ENCODE measurements at places on chromosomes 13 and 19.

DNA sequence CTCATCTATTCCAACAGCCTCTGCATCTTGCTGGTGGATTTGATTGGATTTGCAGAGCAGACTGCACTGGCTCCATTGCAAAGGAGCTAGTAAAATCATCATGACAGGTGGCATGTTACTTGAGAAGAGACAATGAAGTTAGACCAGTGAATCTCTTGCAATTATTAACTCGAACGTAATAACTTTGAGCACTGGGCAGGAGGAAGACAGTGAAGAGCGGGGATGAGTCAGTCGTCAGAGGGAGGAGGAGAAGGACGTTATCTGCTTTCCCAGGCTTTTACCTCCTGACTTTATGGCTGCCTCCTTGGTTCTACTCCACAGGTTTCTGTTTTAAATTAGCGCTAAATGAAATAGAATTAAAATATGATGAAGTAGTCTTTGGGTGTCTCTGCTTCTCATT lies 257.8 kb upstream of the IPO5 start:
- DNase-seq, result no peak

GRCh38 chr19:38819231-38819920 lies 6.6 kb upstream of the LGALS4 start:
- DNase-seq, result no peak

- DNase-seq, result no peak
Measured at GRCh38 chr19:52101866-52102562, 6.4 kb upstream of the ZNF841 start.

DNA sequence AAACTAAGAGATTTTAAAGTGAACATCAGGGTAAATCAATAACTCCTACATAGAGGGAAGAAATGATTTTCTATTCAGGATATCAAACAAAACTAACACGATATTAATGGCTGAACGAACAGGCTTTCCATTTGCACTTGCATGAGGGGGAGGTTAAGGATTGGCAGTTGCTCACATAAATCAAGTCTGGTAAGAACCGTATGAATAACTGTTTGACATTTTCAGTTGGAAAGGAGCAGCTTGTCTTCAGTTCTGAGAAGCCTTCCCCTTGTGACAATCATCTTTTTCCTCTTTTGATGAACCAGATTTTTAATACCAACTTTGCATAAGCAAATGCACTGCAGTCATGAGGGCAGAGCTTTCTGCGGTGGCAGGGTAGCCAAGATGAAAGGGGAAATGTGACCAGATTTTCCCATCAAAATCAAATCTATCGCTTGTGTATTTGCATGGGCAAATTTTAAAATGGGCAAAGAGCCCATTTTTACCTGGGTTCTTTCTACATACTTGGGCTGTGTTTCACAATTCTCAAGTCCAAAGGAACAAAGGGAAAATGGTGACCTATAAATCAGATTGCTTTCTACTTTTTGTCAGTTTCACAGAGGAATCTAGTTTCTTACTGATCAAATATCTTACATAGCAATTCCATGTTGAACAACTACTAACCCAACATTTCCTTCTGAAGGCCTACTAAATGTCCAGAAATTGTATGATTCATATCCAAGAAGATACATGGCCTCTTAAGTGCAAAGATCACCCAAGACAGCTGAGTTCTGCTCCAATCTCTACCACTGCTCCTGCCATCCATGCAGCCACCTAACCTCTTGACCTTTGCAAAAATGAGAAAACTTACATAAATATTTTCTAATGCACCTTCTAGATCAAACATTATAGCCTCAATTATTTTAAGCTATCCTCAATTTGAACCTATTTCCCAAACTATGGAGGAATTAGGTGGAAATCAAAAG lies 249.6 kb downstream of the OXGR1 start:
- DNase-seq, result no peak

DNA sequence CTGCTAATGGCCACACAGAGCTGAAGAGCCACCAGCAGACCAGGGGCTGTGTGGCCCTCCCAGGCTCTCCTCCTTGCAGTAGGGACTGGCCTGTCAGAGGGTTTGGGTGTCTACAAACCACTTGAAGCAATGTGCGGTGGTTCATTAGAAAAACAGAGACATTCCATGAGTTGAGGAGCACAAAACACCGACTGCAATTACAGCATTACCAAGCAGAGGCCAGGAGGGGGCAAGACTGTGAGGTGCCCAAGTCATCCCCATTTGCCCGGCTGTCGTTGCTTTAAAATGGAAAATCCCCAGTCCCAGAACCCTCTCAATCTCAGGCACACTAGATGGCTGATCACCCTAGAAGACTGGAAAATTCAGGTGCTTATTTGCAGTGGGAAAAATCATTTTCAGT lies 15.0 kb downstream of the TMTC4 start:
- DNase-seq, result no peak

DNA sequence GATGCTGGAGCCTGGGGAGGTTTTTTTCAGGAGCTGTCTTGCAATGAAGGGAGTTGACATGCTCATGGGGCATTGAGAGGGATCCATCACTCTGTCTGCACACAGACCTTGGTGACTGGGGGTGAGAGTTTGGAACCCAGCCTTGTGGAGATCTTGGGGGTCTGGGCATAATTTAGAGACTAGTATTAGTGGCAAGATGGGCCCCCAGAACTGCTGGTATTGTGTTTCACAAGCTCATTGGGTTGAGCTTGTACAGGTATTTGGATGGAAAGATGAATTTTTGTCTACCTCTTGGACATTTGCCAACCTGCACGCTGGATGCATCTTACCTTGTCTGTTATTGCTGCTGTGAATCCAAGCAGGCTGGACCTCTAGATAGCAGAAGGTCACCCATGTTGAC lies at the start of gene OR2Z1:
Gene OR2Z1, plus strand, starts transcription at position 301 of the 400 bp plus-strand sequence. CDS start 9,395 bp downstream, outside the sequence.
- no peak for DNase-seq

DNA sequence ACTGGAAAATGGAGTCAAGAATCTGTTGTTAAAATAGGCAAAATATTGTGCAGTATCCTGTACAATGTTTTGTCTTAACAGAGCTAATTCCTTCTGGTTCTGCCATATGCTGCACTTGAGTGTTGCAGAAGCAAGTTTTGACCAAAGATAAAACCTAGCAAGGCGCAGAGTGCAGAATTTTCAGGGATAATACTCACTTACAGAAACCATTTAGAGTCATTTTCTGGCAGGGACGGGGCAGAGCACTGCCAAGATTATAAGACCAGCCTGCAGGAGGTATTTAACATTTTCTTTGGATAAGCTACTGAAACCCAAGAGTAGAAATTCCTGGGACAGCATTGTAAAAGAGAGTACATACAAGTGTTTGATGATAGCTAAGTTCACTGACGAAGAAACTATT lies 159.5 kb upstream of the EDNRB start:
- no peak for DNase-seq

- no peak for DNase-seq
Measured at GRCh38 chr19:18660051-18660910, 23.2 kb upstream of the CRTC1 start.

DNA sequence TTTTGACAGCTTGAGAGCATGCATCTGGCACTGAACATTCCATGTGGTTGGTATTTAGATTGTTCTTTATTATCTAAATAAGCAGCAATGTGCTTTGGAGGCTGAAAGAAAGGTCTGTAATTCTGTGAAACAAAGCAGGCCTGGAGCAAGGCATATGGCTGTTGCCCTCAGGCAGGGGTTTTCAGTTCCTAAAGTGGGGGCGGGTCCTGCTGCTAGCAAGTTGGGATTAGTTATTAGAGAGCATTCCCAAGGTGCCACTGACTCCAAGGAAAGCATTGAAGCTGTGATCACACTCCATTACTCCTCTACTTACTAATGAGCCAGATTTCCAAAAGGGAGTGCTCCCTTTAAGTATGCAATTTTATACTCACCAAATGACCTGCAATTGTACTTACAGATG lies 432.2 kb downstream of the OLFM4 start:
- DNase-seq, result no peak

GRCh38 chr19:46487802-46488445 lies 7.7 kb downstream of the PNMA8B start:
- peak; percentile 52 for DNase-seq

- DNase-seq, result no peak
Measured at GRCh38 chr13:113178896-113179167, 20.4 kb downstream of the PROZ start.

GRCh38 chr19:12665281-12665573 lies 1.3 kb downstream of the MAN2B1 start:
- peak; percentile 29 for DNase-seq

GRCh38 chr13:112143046-112143752 lies 76.2 kb downstream of the SOX1 start:
- DNase-seq, result no peak

GRCh38 chr13:28654276-28654675 lies 4.7 kb upstream of the POMP start:
- DNase-seq, result no peak

- no peak for DNase-seq
Measured at GRCh38 chr13:110317496-110318195, 10.6 kb downstream of the COL4A2 start.

- no peak for DNase-seq
Measured at GRCh38 chr19:719636-720344, 11.1 kb downstream of the PALM start.

DNA sequence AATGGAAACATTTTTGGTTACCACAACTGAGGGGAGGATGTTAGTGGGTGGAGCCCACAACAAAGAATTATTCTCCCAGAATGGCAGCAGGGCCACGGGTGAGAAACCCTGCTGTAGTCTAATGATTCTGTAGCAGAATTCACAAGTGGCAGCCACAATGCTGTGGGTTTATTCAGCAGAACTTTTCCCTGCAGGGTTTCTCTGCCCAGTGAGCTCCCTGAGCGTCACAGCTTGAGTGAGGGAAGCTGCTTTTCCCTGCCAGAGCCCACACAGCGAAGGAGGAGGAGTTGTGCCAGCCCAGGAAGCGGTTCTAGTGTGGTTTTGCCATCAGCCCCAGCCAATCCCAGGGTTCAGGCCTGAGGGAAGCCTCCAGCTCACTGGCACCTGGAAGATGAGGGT lies 4.4 kb downstream of the ATP12A start:
- DNase-seq, result no peak

DNA sequence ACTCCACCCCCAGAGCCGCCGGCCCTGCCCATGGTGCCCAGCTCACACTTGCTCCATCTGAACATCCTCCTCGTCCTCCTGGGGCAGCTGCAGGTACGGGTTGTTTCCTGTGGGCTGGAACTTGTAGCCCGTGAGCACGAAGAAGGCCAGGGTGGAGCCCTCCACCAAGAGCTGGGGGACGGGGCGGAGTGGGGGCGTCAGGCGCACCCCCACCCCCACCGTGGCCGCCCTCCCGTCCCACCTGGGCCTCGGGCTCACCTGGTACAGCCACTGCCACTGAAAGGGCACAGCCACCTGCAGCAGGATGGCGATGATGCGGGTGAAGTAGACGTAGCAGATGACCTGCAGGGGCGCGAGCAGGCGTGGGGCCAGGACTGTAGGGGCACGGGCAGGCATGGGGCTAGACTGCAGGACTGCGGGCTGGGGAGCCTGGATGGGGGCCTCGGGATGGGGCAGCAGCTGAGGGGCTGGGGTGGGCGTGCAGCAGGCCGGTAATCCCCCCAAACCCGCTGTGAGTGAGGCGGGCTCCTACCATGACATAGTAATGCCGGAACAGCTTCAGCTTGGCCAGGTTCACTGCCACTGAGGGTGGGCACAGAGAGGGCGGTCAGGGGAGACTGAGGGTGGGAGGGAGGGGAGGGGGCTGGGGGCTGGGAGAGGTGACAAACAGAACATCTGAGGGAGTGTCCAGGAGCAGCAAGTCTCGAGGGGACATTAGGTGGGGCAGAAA lies 6.3 kb downstream of the GPR108 start:
- DNase-seq, result peak; percentile 48

GRCh38 chr19:31530781-31531180 lies 181.5 kb upstream of the TSHZ3 start:
- DNase-seq, result no peak

- no peak for DNase-seq
Measured at GRCh38 chr13:30806784-30807183, 71.4 kb downstream of the ALOX5AP start.

DNA sequence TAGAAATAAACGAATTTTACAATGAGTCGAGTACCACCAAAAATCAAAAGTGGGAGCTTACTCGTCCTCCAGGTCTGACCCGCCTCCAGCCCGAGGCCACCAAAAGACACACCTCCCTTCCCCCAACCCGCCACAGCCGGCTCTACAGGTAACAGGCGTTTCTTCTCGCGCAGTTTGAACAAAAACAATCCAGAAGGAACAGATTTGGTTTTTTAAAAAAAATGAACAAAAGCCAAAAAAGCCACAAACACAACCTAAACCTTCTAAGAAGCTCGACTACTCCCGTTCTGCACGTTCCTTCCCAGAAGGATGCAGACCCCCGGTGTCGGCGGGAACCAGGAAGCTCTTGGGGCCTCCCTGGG lies 671 bp downstream of the ZDHHC20 start:
- DNase-seq, result peak; percentile 68

- DNase-seq, result no peak
Measured at GRCh38 chr19:47022541-47023447, 3.2 kb downstream of the NPAS1 start.

GRCh38 chr19:1985588-1986356 lies 29.7 kb downstream of the BTBD2 start:
- no peak for DNase-seq

GRCh38 chr13:42393573-42394360 lies 121.8 kb downstream of the AKAP11 start:
- DNase-seq, result no peak

DNA sequence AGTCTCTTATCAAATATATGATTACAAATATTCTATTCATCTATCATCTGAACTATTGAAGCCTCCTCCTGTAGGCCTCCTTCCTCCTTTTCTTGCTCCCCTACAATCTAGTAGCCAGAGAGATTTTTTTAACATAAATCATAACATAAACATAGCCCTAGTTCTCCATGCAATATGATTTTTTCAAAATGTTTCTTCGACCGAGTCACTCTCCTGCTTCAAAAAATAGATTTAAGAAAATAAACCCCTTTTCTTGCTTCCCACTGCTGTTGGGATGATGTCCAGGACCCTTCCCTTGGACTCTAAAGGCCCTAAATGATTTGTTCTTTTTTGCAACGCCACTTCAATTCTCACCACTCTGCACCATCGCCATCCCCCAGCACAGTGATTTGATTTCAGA lies 319.7 kb upstream of the TSHZ3 start:
- DNase-seq, result no peak

- no peak for DNase-seq
Measured at GRCh38 chr13:46315491-46316075, 71.5 kb downstream of the RUBCNL start.

- no peak for DNase-seq
Measured at GRCh38 chr13:84481958-84482357, 599.7 kb upstream of the SLITRK1 start.

DNA sequence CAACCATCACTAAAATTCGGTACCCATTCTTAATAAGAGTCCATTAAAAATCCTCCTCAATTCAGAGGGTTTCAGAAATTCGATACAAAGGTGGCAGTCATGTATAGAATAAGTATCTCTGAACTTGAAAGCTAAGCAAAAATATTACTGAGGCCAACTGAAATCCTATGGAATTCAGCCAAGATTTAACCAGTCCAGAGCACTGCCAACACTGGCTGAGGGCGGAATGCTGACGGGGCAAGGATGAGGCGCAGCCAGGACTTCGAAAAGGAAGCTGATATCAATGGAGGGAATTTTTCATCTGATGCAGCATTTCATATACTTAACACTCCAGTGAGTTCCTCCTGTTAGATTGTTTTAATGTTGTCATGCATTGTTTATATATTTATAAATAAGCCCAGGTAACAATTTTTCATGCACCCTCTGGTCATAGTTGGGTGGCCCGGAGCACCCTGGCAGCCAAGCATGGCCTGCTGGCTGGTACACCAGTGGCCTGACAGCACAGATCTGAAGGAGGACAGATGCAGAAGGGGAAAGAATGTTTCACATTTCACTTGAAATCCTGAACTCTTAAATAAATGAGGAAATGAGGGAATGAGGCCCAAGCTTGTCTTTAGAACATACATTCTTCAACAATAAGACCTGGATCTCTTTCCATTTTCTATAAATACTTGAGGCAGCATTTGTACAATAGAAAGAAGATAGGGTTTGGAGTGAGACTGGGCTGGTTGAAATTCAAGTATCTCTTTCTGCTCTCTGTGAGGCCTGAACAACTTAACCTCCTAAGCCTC lies 41.5 kb downstream of the WDFY2 start:
- DNase-seq, result no peak

All from CD8-positive, alpha-beta memory T cell (primary cell).